ENCODE measurements at places on chromosomes 1 and 21. TPM values are rescaled to one million over a fixed set of nuclear protein-coding genes. Genes with fewer than 3 reads are reported as not detected.

SH2D2A gene
- total RNA-seq = not detected

TUFT1 gene
- total RNA-seq = 6.9 TPM

KRTAP7-1 gene
- not detected for total RNA-seq

SGIP1 gene
- total RNA-seq = 100 TPM

SPATA21 gene
- total RNA-seq = not detected

PFDN2 gene
- total RNA-seq = 22.1 TPM

Data from cerebellum (tissue), 4 donors.